ENCODE measurements at places on chromosomes 1 and 21.
A peak's percentile ranks its signal among the peaks of the same experiment; 100 is the strongest.

- peak; percentile 66 for DNase-seq
Observed at GRCh38 chr21:37365517-37366481, 774 bp upstream of the DYRK1A start.

DNA sequence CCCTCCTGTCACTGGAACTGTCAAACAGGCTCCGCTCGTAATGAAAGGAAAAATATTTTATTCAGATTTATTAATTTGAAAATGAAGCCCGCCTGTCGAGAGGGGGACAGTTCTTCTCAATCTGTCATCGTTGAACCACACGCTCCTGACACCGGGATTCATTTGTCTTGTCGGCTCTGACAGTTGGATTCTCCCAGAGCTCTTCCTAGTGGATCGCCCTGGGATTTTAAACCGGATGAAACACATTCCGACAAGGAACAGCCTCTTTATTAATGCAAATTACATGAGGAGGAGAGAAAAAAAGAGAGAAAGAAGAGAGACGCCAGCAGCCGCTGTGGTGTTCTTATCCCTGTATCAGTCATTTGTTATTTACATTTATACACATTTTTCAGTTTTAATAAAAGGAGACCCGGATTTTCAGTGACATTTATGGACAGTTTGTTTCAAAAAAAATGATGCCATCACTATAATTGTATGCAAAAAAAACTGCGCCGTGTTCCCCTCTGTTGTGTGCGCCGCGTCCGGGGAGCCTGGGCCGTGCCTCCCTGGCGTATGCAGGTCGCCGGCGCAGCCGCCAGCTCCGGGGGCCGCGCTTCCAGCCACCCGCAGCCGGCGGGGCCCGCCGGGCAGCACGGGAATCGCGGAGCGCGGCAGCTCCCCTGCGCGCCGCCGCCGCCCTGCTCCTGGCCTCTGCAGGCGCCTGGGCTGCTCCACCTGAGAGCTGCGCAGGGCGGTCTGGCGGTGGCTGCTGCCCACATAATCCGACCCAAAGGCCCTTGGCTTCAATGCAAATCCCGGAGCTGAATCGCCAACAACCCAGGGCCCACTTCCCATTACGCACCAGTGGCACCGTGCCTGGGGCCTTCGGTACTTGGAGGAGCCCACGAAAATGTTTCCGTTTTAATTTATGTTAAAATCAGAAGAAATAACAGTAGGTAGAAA lies 237.9 kb upstream of the PBX1 start:
- DNase-seq: peak; percentile 13

- no peak for DNase-seq
Observed at GRCh38 chr21:41871293-41872030, 7.7 kb downstream of the PRDM15 start.

- DNase-seq: no peak
Observed at GRCh38 chr1:215402147-215402546, 165.0 kb upstream of the KCTD3 start.

- no peak for DNase-seq
Observed at GRCh38 chr1:56825436-56825835, 6.2 kb upstream of the FYB2 start.

DNA sequence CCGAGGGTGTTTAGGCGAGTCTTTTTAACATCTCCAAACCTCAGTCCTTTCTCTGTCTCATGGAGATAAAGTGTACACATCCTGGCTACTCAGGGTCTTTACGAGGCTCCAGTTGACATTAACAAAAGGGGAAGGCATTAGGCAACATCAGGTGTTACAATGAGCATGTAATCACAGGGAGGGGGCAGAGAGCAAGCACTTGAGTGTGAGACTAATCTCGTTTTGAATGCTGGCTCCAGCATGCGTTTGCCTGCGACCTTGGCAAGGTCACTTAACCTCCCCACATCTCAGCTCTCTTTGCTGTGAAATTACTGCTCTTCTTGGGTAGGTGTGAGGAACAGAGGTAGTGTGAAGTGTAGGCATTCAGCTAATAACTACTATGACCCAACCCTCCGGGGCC lies 3.1 kb downstream of the TNNT2 start:
- DNase-seq: no peak

GRCh38 chr1:56788102-56788501 lies 31.1 kb downstream of the FYB2 start:
- DNase-seq: no peak

DNA sequence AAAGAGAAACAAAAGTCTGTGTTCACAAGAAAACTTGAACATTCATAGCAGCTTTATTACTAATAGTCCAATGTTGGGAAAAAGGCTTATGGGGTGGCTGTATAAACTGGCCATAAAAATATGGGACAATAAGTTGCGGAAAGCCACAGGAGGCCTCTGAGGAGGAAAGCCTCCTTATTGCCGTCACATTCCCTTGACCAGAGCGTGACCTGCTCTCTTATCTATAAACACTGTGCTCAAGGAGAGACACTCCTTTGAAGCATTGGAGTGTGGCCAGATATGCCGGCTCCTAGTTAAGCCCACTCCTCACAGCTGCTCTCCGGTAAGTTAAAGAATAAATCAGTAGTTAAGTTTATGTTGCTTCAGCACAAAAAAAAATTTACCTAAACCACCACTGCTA lies 19.7 kb downstream of the OR6Y1 start:
- no peak for DNase-seq

GRCh38 chr1:43354936-43355335 lies 3.8 kb upstream of the CDC20 start:
- DNase-seq: no peak

- no peak for DNase-seq
Observed at GRCh38 chr1:54987427-54987826, 7.0 kb downstream of the TMEM61 start.

DNA sequence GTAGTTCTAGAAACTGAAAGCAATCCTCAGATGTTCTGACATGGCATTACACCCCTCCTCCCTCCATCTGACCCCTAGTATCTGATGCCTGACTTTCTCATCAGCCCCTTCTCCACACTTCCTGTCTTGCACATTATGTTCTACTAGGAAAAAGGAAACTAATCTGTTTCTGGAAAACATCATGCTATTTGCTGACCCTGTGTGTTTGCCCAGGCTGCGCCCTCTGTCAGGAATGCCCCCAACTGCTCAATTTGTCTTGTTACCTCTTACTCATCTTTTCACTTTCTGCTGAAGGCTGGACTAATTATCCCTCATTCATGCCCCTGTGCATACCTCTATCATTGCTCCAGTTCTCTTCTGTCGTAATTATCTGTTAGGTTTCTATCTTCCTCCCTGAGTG lies 37.5 kb upstream of the DAB1 start:
- no peak for DNase-seq

DNA sequence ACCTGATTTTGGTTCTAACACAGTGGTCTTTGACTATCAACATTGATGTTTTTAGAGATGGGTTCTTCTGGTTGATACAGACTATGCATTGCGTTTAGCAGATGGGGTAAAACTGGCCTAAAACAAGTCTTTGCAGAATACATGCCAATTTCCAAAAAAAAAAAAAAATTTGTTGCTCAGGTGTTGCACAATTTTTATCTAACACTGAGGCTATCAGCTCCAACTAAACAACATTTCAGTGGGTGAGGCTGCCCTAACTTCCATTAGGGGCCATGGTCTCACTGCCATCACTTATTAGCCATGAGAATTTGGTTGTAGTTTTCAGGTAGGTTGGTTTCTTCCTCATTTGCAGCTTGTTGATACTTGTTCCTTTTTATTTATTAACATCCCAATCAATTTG lies 14.0 kb downstream of the AGMAT start:
- DNase-seq: no peak

- no peak for DNase-seq
Observed at GRCh38 chr1:47709019-47709871, 271.4 kb downstream of the FOXD2 start.

DNA sequence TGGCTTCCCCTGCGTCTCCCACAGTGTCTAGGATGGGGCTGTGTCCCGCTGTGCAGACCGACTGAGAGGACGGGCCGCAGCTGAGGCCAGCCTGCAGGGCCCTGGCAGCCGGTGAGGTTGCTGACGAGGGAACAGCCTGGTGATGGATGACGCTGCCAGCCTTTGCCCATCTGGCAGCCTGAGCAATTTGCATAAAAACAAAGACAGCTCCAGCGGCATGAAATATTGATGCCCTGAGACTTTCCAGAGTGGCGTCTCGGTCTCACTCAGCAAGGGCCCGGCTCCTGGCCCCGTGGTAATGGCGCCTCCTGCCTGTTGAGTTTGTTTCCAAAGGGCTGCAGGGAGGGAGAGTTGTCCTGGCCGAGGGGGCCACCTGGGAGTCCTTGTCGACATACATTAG lies 19.1 kb upstream of the KCNA10 start:
- DNase-seq: no peak

DNA sequence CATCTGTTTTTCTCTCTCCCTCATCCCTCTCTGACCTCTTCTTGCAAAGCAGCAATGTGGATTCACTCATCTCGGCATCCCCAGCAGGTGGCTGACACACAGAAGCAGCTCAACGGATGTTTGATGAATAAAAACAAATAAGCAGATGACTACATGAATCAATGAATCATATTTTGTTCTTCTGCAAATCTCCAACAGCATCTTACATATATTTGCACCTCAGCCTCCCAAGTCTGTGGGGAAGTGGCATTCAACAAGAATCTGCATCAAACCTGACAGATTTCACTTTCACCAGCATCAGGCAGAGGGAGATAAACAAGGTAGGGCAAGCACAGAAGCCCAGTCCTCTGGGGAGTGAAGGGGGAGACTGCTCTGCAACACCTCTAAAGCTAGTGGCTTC lies 34.0 kb downstream of the CAPN8 start:
- no peak for DNase-seq

GRCh38 chr1:11761988-11762406 lies at the start of gene C1orf167:
Gene C1orf167 (plus strand): TSS chr1:11762193. CDS start chr1:11764401, 2,208 bp downstream.
- DNase-seq: no peak

- peak; percentile 94 for DNase-seq
Observed at GRCh38 chr21:44869781-44870747, 3.4 kb downstream of the PTTG1IP start.

DNA sequence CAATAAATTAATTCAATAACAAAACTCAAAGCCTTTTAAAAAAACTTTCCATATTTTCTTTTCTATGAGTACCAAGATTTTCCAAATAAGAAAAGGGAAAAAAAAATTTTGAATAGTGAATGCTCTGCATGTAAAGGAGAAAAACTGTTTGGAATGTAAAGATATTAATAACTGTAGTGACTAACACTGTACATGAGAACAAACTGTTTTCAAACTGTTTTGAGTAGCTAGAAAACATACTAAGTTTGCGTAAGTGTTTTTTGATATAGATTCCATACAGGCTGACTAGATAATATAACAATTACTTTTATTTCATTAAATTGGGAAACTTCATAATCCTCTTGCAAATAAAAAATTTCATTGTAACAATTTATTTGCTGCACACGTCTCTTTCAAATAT lies 150.5 kb downstream of the DPYD start:
- no peak for DNase-seq

DNA sequence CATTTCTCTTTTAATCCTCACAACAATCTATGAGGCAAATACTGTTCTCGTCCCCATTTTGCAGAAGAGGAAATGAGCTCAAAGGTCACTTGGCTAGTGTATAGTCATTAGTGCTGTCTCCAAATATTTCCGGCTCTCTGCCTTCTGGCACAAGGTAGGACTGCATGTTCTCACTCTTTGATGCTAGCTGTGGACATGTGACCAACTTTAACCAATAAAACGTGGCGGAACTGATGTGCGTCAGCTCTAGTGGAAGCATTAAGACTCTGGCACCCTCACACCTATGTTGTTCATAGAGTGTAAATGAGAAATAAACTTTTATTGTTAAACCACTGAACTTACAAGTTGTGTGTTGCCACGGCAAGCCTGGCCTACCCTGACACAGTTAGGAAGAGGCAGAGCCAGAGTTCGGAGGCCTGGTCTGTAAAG lies 5.0 kb upstream of the KIF21B start:
- peak; percentile 65 for DNase-seq

DNA sequence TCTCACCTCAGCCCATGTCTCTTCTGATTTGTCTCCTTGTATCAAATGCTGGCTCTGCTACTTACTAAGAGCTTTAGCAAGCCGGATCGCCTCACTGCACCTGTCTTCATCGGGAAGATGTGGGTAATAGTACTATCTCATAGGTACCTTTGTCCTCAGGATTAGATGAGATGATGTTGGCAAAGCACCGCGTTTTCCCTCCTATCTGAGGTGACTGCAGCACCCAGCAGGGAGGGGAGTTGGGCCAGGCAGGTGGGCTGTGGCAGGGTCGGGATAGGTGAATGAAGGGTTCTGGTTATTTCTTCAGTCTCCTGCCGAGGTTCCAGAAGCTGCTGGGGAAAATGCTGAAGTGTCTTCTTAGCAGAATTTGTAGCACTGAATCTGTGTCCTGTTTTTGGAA lies 5.2 kb downstream of the OPRD1 start:
- DNase-seq: no peak

GRCh38 chr1:44035726-44036408 lies 4.6 kb upstream of the SLC6A9 start:
- peak; percentile 31 for DNase-seq

DNA sequence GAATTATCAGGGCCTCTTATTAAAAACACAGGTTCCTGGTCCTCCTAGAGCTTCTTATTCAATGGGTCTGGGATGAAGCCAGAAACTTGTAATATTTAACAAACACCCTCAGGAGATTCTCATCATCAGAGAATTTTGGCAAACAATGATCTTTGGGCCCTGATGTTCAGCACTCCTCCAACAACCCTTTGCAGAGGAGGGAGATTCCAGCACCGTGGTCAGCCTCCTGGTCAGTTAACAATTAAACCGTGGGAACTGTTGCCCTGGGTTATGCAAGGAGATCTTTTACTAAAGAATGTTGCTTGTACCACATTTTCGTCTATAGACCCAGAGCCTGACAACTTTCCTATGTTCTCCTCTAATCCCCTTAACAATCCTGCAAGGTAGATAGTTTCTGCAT lies 294.4 kb downstream of the PLPP3 start:
- DNase-seq: peak; percentile 86

GRCh38 chr21:16578912-16579311 lies 849.1 kb downstream of the USP25 start:
- DNase-seq: peak; percentile 31

GRCh38 chr1:13725714-13726175 lies 25.8 kb downstream of the PRDM2 start:
- DNase-seq: peak; percentile 40

DNA sequence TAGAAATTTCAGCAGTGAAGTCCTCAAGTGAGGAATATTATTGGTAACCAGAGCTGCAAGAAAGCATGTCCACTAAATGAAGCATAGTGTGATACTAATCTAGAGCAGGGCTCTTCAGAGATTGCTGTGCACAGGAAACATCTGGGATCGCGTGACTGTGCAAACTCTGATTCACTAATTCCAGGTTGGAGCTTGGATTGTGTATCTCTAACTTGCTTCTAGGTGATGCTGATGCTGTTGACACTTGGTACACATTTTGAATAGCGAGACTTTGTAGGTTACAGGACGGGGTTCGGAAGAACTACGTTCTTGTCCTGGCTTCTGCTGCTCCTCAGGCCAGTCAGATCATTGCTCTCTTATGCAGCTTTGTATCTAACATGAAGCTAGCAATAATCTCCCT lies 66.5 kb downstream of the PRRX1 start:
- no peak for DNase-seq
